ENCODE measurements at places on chromosomes 6 and 20.

GRCh38 chr6:41941280-41942066 is at the start of gene CCND3:
CCND3 (minus strand) TSS chr6:41941808; CDS start chr6:41941649, 159 bp downstream.
- peak; percentile 94 for DNase-seq

GRCh38 chr6:87925373-87926060 is 122.1 kb upstream of the SPACA1 start:
- DNase-seq, result no peak

GRCh38 chr6:157941101-157941863 is 40.4 kb upstream of the SYNJ2 start:
- no peak for DNase-seq

DNA sequence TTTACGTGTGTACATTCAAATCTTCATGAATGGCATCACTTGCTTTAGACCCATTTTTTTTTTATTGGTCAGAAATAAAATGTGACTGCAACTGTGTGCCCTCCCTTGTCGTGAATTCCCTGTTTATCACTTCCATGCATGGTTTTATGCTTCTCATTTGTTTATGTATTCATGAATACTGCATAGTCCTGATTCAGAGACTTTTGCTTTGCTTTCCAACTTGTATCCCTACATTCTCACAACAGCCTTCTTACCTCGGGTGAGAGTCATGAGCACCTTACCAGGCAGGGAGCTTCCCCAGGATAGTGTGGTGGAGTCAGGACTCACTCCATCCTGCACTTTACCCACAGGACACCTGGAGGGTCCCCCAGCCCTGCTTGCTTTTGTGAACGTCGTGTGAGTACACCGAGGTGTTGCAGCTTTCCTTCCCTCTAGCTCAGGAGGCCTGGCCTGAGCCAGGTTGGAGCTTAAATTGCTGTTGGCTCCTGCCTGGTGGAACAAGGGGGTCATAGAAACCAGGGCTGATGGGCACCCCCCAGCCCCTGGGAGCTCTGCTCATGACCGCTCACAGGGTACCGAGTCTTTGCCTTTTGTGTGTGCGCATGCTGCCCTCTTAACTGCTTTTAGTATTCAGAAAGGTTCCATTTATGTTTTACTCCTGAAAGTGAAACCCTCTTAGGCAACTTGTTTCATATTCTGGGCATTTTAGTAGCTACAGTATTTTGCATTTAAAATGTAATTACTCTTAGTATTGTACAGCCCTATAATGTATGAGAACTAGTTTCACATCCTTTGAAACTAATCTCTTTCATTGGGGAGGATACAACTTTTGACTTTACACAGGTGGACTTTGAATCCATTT is 66.0 kb downstream of the CDS2 start:
- DNase-seq, result no peak

- DNase-seq, result peak; percentile 43
Measured at GRCh38 chr6:27669295-27669623, 196.4 kb upstream of the ZNF184 start.

DNA sequence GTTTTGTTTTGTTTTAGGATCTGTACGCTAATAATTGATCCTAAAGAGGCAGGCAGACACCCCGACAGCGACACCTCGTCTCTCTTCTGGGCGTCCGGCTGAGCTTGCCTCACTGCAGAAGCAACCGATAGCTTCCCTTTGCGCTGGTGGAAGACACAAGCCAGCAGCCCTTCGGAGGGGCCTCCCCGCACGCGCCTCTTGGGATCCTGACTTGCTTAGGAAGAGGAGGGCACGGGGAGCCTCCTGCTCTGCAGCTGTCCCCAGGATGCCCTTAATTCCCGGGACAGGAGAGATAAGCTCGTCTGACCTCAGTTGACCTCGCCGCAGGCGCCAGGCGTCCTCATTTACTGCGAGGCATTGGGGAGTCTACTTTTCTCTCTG is 94.0 kb downstream of the CD83 start:
- no peak for DNase-seq

GRCh38 chr6:156345700-156346099 is 431.5 kb upstream of the ARID1B start:
- no peak for DNase-seq

DNA sequence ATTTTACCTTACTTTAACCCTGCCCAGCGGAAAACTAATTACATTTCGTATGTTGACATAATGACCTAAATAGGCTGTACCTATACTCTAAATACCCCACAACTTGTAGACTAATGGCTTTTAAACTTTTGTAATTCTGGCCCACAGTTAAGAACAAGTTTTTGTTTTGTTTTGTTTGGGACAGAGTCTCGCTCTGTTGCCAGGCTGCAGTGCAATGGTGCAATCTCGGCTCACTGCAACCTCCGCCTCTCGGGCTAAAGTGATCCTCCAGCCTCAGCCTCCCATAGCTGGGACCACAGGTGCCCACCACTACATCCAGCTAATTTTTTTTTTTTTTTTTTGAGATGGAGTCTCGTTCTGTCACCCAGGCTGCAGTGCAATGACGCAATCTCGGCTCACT is 5.7 kb upstream of the SASH1 start:
- DNase-seq, result no peak

- DNase-seq, result peak; percentile 93
Measured at GRCh38 chr6:141988954-141989705, 143.6 kb upstream of the GJE1 start.

DNA sequence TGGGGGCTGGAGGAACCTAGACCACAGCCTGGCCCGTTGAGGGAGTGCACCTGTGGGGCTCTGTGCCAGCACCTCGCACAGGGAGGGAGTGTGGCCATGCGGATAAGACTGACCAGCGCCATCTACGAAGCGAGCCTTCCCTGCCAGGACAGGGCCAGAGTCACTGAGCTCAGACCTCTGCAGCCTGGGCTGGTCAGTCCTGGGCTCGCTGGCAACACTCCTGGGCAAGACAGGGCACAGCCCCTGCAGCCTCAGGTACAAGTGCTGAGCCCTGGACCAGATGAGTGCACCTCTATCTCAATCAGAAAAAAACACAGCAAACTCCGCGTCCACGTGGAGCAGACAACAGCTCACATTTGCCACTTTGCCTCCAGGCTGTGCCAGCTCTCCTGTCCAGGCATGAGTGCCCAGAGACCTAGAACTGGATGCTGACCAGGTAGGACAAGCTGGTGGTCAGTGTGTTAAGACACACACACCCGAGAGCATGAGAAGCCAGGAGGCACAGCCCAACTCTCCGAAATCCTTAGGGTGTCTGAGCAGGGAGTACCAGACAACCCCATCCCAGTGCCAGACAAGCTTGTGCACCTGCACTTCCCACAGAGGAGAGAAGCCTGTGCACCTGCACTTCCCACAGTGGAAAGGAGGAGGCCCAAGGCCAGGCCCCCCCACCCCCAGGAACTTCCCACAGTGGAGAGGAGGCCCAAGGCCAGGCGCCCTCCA is 4.9 kb downstream of the ARFRP1 start:
- DNase-seq, result no peak

- DNase-seq, result no peak
Measured at GRCh38 chr6:57195457-57195856, 23.3 kb downstream of the BAG2 start.

DNA sequence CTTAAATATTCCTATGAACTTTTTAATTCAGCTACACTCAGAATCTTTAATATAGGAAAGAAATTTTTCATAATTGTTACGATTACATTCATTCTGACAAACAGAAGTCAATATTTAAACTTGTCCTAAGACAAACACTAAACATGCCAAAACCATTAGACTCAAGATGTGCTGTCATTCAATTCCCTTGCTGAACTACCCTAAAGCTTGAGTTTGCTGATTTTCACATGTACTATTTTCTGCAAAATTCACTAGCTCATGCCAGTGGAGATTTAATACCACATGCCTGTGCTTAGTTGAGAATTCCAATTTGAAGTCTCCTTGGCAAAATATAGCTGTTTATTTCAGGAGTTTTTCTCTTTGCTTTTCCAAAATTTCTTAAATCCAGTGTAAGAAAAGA is 448.0 kb downstream of the COL12A1 start:
- no peak for DNase-seq

- DNase-seq, result no peak
Measured at GRCh38 chr6:4786996-4787395, 10.8 kb downstream of the CDYL start.

DNA sequence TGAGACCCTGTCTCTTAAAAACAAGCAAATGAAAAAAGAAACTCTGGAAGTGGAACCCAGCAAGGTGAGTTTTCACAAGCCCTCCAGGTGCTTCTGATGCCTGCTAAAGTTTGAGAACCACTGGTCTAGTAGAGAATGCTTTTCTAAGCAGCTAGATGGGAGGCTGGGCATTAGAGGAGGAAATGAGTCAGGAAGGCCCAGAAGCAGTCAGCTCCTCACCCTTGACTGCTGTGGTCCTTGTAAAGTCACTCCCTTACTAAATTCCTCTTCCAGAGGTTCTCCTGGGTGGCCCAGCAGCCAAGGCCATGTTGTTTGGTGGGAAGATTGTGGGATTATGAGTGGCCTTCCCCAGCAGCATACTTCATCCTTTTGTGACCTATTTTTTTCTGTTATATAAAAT is 52.0 kb upstream of the FYN start:
- DNase-seq, result no peak

- no peak for DNase-seq
Measured at GRCh38 chr6:134712311-134712710, 237.6 kb downstream of the ALDH8A1 start.

DNA sequence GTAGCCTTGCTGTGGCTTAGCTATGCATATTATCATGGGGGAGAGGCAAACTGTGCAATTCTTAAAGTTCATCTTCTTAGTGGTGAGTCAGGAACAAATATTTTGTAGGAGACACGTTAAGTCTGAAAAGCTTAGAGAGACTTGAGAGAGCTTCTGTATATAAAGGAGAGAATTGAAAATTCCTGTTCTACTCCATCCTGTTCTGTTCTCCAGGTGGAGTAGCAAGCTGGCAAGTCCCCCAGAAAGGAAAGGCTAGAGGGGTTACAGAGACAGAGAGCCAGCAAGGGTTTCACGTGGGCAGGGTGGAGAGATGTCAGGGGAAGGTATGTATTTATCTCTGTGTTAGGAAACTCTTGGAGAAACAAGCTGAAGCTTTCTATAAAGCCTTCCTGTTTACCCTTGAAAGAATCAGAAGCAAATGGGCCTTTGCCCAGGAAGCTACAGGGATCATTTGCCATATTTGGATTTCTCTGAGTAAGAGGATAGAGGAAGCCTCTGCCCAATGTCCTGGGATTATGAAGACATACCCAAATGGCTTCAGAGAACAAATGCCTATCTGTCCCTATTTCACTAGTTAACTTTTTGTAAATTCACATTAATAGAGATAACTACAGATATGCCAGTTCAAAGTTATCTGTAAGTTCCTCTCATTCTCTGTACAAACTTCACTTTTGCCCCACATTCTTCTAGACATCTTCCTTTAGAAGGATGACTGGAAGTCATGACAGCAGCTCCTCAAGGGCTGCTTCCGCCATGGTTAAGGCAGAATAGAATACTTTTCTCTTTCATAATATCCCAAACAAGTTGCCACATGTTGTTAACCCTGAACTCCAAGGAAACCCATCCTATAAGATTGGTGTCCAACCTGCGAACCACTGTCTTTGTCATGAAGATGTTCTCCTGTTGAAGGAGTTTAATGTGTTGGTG is 126.7 kb upstream of the NEDD9 start:
- DNase-seq, result no peak

- no peak for DNase-seq
Measured at GRCh38 chr20:49037962-49038387, 8.1 kb upstream of the CSE1L start.

- no peak for DNase-seq
Measured at GRCh38 chr6:137688230-137688971, 178.7 kb upstream of the TNFAIP3 start.

Measured in HT-29 (cell line).